Upper lobe of right lung (tissue), 1 donor: ENCODE measurements at places on chromosomes 2 and 18. TPM values are rescaled to one million over a fixed set of nuclear protein-coding genes. Genes with fewer than 3 reads are reported as not detected.
A peak's percentile ranks its signal among the peaks of the same experiment; 100 is the strongest.

DSG1 gene
- total RNA-seq, result not detected

ALLC gene
- total RNA-seq, result not detected

SERPINB10 gene
- not detected for total RNA-seq

SETBP1 gene
- 39.5 TPM for total RNA-seq

CCDC148 gene
- 1.2 TPM for total RNA-seq

SEMA4F gene
- 9.0 TPM for total RNA-seq

CFC1 gene
- 0.38 TPM for total RNA-seq

ALPP gene
- 9.5 TPM for total RNA-seq

PCARE gene
- 0.55 TPM for total RNA-seq

CYS1 gene
- 4.5 TPM for total RNA-seq

DNA sequence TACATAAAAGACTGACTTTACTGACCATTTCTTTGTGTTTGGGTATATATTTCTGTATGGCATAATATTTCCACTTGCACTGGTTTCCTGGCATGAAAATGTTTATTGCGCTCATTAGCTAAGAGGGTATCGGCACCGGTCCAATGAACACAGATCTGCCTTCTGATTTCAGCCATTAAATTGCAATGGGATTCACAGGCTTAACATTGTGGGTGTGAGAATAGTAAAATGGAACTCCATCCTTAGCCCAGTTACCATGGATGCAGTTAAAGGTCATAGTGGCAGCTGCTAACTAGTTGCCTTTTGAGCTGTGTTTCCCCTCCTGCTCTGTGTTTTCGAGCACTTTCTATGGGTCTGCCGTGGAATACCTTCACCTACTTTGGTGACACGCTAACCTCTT, 352.6 kb upstream of the POU3F3 start:
- no peaks in the 10 kb centered on the region for H3K27me3 ChIP-seq
- no peak overlapping the region for H3K4me3 ChIP-seq
- DNase-seq, result no peak

DNA sequence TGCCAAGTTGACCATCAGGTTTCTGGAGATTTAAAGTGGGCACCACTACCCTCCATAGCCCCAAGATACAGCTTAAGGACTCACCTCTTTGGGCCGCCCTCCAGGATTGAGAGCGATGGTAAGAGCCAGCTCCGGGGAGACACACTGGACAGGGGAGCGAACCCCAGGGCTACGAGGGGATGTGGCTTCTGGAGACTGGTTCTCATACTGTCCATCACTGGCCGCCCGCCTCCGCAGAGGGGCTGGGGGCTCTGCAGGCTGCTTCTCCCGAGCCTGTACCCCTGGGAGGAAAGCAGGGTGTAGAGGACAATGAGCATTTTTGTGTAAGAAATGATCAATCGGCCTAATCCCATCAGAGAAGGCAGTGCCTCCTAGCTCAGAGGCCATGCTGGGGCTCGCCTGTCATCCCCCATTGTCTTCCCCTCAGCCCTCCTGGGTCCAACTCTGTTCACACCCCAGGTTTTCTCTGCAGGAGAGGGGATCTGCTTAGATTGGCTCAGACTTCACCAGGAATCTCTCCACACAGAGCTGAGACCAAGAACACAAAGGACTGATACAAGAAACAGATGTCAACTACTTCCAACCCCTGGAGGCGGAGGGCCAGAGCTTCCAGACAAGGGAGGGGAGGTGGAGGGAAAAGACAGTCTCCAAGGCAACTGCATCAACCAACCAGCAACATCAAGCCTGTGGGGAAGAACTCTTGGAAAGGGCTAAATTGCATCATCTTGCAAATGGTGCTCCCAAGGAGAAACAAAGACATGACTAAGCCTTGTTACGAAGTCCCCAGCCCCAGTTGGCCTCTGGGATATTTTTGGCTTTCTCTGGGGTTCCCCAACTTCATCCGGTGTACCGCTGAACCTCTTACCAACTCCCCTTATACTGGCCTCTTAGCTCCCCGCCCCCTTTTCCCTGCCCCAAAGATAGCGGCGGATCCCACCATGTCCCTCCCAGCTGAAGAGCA, 166.6 kb downstream of the TNS1 start:
- H3K27me3 ChIP-seq, result no peaks in the 10 kb centered on the region
- peak overlapping the region; percentile 81 for H3K27ac ChIP-seq
- H3K4me1 ChIP-seq, result peaks cover 53% of the 10 kb centered on the region
- H3K4me3 ChIP-seq, result no peak overlapping the region
- no peak for DNase-seq
- peaks cover 65% of the 10 kb centered on the region for H3K36me3 ChIP-seq

GRCh38 chr18:34219651-34220050, 5.1 kb downstream of the NOL4 start:
- peaks cover 46% of the 10 kb centered on the region for H3K27me3 ChIP-seq
- H3K4me3 ChIP-seq, result no peak overlapping the region
- H3K4me1 ChIP-seq, result peaks cover 18% of the 10 kb centered on the region
- H3K36me3 ChIP-seq, result no peaks in the 10 kb centered on the region
- no peak overlapping the region for H3K27ac ChIP-seq

GRCh38 chr2:187569042-187569441, 14.8 kb upstream of the TFPI start:
- no peaks in the 10 kb centered on the region for H3K4me1 ChIP-seq
- no peak overlapping the region for H3K4me3 ChIP-seq
- no peaks in the 10 kb centered on the region for H3K27me3 ChIP-seq
- no peaks in the 10 kb centered on the region for H3K36me3 ChIP-seq
- no peak overlapping the region for H3K27ac ChIP-seq

- H3K4me3 ChIP-seq, result no peak overlapping the region
- no peaks in the 10 kb centered on the region for H3K4me1 ChIP-seq
- H3K27ac ChIP-seq, result no peak overlapping the region
Measured at GRCh38 chr2:169738566-169739229, 5.1 kb downstream of the KLHL23 start.

DNA sequence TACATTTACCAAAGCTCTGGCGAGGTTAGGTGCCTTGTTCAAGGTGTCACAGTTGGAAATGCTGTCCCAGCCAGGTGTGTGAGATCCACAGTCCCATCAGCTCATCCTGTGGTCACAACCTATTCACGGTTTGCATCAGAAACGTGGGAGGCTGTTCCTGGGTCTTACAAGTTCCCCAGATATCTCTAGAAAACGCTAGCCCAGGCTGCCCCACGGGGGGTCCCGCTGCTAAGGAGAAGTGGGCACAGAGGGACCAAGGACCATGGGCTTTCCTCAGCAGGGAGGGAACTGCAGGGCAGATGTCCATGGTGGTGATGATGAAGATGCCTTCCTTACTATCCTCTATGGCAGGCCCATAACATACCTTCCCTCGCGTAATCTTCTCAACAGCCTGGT, 649 bp downstream of the FECH start:
- peak overlapping the region; percentile 83 for H3K27ac ChIP-seq
- H3K36me3 ChIP-seq, result no peaks in the 10 kb centered on the region
- DNase-seq, result no peak
- H3K4me3 ChIP-seq, result peak overlapping the region; percentile 71
- H3K4me1 ChIP-seq, result peaks cover 14% of the 10 kb centered on the region

- H3K4me3 ChIP-seq, result no peak overlapping the region
- H3K4me1 ChIP-seq, result no peaks in the 10 kb centered on the region
- DNase-seq, result no peak
- no peaks in the 10 kb centered on the region for H3K27me3 ChIP-seq
- no peaks in the 10 kb centered on the region for H3K36me3 ChIP-seq
Measured at GRCh38 chr2:139495851-139496250, 715.7 kb upstream of the NXPH2 start.

- H3K4me1 ChIP-seq, result no peaks in the 10 kb centered on the region
- H3K4me3 ChIP-seq, result no peak overlapping the region
- H3K27me3 ChIP-seq, result no peaks in the 10 kb centered on the region
- no peak for DNase-seq
Measured at GRCh38 chr2:4110273-4110672, 406.9 kb downstream of the DCDC2C start.

GRCh38 chr2:162301151-162301804, 17.2 kb downstream of the IFIH1 start:
- no peak overlapping the region for H3K27ac ChIP-seq
- H3K4me3 ChIP-seq, result no peak overlapping the region
- DNase-seq, result no peak
- H3K36me3 ChIP-seq, result peaks cover 16% of the 10 kb centered on the region
- no peaks in the 10 kb centered on the region for H3K27me3 ChIP-seq

GRCh38 chr2:237121321-237121720, 35.6 kb downstream of the COPS8 start:
- no peak overlapping the region for H3K27ac ChIP-seq
- no peaks in the 10 kb centered on the region for H3K36me3 ChIP-seq
- no peak overlapping the region for H3K4me3 ChIP-seq
- no peak for DNase-seq
- H3K27me3 ChIP-seq, result no peaks in the 10 kb centered on the region

DNA sequence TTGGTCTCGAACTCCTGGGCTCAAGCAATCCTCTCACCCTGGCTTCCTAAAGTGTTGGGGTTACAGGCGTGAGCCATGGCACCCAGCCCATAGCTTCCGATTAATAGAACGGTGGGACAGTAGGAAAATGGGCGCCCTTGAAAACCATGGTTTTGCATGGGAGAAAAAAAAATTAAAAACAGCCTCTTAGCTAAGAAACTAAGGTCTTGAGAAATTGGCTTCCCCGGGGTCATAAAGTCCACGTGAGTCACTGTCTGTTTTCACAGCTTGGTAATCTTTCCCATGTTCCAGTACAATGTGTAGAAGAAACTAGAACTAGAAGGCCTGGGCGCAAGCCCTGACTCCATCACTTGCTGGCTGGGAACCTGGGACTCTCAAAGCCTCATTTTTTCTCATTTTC, 20.7 kb downstream of the B3GNT2 start:
- H3K36me3 ChIP-seq, result no peaks in the 10 kb centered on the region
- no peak overlapping the region for H3K27ac ChIP-seq
- no peaks in the 10 kb centered on the region for H3K27me3 ChIP-seq
- H3K4me1 ChIP-seq, result peaks cover 64% of the 10 kb centered on the region
- no peak overlapping the region for H3K4me3 ChIP-seq

DNA sequence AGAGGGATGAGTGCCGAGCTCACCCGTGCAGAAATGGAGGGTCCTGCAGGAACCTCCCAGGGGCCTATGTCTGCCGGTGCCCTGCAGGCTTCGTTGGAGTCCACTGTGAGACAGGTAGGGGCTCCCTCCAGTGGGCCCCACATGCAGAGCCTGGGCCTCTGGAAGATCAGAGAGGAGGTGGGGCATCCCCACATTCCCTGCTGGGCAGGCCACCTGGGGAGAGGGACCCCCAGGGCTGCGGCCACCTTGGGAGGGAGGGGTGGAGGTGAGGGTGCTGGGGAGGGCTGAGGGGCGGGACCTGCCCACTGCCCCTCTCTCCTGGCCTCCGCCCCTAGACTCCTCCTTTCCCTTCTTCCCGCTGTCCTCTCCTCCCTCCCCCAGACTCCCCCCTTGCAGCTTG, 38.5 kb downstream of the MTERF4 start:
- peaks cover 8% of the 10 kb centered on the region for H3K4me1 ChIP-seq
- H3K4me3 ChIP-seq, result no peak overlapping the region
- peaks cover 11% of the 10 kb centered on the region for H3K36me3 ChIP-seq
- H3K27ac ChIP-seq, result no peak overlapping the region
- DNase-seq, result peak; percentile 67
- H3K27me3 ChIP-seq, result no peaks in the 10 kb centered on the region

GRCh38 chr2:237432484-237433092, 18.6 kb upstream of the COL6A3 start:
- peaks cover 6% of the 10 kb centered on the region for H3K27me3 ChIP-seq
- no peak for DNase-seq
- no peaks in the 10 kb centered on the region for H3K36me3 ChIP-seq
- no peak overlapping the region for H3K4me3 ChIP-seq
- no peak overlapping the region for H3K27ac ChIP-seq

GRCh38 chr2:33213244-33213643, 263.2 kb upstream of the RASGRP3 start:
- no peaks in the 10 kb centered on the region for H3K4me1 ChIP-seq
- DNase-seq, result no peak
- no peak overlapping the region for H3K27ac ChIP-seq
- H3K36me3 ChIP-seq, result no peaks in the 10 kb centered on the region
- no peaks in the 10 kb centered on the region for H3K27me3 ChIP-seq
- no peak overlapping the region for H3K4me3 ChIP-seq

DNA sequence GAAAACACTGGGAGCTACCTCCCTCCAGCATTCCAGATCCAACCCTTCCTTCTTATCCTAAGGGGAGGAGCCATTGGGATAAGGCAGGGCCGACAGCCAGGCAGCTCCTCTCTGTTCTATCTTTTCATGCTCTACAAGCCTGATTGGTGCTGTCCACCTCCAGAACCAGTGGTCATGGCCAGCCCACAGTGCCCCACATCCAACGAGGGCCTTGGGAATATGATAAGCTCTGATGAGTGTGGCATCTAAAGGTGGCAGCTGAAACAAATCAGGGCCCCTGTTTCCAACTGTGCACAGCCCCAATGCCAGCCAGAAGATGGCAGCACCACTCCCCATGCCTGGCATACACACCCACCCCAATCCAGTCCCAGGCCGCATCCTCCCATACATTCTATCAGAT, 329.3 kb downstream of the C1D start:
- H3K27ac ChIP-seq, result no peak overlapping the region
- no peaks in the 10 kb centered on the region for H3K36me3 ChIP-seq
- H3K4me3 ChIP-seq, result no peak overlapping the region
- H3K27me3 ChIP-seq, result no peaks in the 10 kb centered on the region
- no peaks in the 10 kb centered on the region for H3K4me1 ChIP-seq
- peak; percentile 67 for DNase-seq

GRCh38 chr2:229780856-229781773, 66.8 kb upstream of the DNER start:
- H3K27me3 ChIP-seq, result no peaks in the 10 kb centered on the region
- DNase-seq, result no peak
- no peak overlapping the region for H3K4me3 ChIP-seq
- no peaks in the 10 kb centered on the region for H3K4me1 ChIP-seq
- H3K36me3 ChIP-seq, result peaks cover 81% of the 10 kb centered on the region
